ENCODE measurements at places on chromosomes 3 and 15.

DNA sequence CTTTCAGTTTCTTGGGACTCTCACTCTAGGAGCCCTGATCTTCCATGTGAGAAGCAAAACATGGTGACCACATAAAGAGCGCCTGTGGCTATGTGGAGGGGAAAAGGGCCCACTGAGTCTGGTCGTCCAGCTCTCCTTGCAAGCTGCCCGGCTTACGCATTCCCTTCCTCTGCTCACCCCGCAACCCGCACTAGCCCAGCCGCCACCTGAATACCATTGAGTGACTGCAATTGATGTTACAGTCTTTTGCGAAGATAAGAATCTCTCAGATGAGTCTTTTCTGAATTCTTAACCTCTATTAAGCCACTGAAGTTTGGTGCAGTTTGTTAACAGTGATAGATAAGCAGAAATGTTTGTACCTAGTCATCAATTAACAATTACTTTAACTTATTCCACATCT is 589.0 kb upstream of the DPPA4 start:
- DNase-seq, result no peak

- no peak for DNase-seq
Measured at GRCh38 chr3:154990543-154990942, 89.6 kb upstream of the MME start.

GRCh38 chr3:59990915-59991314 is 941.1 kb upstream of the CFAP20DC start:
- no peak for DNase-seq

- DNase-seq, result no peak
Measured at GRCh38 chr15:61839546-61839945, 220.7 kb downstream of the VPS13C start.

DNA sequence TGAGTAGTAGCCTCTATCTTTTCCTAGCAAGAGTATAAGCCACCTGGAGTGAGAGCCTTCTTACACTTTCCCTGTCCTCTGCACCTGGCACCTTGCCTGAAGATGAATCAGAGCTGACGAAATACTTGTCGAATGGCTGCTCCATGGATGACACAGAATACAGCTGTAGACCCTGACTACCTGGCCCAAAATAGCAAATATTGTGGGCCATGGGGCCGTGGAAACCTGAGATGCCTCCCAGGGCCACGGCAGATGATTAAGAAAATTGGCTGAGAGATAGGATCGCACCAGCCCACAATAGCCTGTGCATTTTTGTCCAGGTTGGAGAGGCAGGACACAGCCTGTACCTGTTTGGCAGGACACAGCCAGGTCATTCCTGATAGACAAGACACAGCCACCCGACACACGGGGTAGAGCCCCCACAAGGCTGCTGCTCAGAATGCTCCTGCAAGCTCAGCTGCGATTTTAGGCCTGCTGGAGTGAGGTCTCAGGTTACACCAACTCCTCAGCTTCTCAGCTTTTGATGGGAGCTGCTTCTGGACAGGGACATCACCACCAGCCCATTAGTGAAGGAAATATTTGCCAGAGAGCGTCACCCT is 22.9 kb upstream of the TPM1 start:
- DNase-seq, result no peak

DNA sequence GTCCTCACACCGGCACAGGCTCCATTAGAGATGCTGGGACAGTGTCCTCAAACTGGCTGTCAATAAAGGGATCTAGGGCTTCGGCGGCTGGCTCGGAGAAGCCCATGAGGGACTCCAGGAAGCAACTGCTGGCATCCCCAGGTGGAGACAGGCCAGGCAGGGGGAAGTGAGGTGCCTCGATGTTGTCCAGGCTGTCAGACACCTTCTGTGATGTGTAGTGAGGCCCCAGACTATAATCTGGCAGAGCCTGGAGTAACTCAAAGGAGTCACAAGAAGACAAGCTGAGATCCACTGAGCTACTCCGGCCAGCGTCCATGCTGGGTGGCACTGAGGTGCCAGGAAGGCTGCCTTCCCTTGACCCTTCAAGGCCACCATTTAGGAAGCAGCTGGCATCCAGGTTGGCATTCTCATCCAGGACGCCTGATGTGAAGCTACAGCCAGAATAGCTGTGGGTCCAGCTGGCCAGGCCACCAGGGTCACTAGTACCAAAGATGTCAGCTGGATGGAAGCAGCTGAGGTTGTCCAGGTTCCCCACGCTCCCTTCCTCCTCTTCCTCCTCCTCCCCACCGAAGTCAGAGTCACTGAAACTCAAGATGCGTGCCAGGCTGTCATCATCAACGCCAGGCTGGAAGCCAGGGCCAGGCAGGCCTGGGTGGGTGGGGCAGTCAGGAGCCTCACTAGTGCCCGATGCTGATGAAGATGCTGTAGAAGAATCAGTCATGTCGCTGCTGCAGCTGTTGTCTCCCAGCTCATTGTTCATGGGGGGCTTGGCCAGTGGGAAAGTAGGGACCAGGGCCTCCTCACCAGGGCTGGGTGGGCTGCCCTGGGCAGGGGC is 10.1 kb downstream of the CSRNP1 start:
- DNase-seq, result no peak

- no peak for DNase-seq
Measured at GRCh38 chr3:34235096-34235495, 436.7 kb downstream of the PDCD6IP start.

DNA sequence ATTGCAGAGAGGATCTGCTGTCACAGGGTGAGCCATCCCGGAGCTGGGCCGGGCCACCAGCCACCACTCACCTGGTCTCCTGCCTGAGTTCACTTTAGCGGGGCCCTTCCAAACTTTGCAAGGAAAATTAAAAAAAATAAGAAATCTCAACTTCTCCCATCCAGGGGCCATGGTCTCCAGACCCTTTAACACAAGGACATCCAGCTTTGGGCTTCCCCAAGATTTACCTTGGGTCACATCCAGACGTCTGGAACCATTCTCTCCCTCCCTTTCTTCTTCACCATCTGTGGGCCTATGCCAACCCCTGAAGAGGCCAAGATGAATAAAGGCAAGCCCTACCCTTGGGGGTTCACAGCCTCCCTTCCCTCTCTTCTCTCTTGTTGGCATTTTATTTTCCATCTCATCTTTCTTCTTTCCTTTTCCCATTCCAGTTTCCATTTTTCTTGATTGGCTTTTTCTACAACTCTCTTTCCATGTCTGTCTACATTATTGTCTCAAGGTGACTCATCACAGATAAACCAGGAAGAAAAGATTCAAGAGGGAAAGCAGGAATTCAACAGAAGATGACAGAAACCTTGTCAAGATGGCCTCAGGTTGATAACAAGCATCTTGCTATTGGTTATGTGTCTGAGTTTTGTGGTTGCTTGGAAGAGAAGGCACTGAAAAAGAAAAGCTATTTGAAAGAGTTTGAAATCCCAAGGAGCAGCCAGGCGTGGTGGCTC is 49.5 kb downstream of the ITGA11 start:
- DNase-seq, result no peak

DNA sequence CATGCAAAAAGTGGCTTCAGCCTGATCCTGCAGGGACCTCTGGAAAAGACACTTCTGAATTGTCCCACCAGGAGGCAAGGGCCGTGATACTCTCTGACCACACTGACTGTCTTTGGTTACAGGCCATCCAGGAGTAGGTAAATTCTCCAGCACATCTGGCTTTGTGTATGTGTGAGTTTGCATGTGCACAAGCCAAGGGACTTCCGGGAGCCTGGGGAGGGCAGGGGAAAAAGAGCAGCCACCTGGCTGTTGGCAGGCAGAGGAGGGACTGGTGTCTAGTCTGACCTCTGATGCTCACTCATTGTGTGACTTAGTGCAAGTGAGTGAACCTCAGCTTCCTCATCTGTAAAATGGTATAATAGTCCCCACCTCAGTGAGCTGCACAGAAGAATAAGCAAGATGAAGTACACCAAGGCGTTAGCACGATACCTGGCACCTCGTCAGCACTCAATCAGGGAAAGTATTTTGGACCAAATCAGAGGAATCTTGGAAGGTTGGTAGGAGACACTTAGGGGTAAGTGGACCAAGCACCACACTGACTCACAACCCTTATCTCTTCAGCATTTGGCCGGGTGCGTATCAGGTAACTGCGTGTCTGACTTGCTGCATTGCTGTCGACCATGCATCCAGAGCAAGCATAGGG is 19.1 kb downstream of the KLHL6 start:
- DNase-seq, result no peak

- no peak for DNase-seq
Measured at GRCh38 chr3:158935846-158936245, 134.0 kb downstream of the MFSD1 start.

DNA sequence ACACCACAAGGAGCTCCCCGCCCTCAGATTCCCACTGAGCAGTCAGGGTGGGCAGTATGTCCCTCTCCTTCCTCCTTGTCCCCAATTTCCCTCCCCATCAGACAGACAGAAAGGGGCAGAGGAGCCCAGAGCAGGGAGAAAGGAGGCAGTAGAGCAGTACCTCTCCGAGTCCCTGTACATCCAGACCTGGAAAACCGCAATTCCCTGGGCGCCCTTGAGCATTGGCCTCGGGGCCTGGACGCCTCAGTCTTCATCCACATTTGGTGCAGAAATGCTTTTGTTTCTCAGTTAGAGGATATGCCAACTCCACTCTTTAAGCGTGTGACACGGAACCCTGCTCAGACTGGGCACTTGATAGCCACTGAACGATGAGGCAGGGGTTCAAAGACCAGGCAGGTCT is 5.9 kb downstream of the ISG20 start:
- DNase-seq, result no peak

DNA sequence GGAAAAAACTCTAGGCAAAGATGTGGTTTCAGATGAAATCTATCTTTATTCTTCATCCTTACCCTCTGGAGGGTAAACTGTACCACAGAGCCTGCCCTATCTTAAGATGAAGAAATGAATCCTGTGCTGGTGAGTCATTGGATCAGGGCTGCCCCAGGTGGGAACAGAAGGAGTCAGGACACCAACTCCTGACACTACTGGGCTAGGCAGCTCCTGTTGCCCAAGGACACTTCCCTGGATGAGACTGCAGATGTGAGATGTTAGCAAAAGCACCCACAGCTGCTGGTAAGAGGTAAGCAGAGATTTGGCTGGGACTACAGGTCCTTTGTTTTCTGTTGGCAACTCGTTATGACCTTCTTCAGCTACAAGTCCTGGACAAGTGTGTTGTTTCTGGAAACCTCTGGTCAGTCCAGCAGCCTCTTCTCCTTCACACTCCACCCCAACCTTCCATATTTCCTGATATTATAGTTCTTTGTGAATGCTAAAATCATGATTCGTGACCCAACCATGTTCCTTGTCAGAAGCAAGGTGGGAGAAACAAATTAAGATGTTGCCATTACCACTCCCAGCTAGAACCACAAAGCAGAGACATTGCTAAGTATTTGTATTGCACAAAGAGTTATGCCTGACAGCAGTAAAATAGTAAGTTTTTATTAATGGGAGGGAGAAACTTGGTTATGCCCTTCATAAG is 104.2 kb upstream of the TGFBR2 start:
- DNase-seq, result no peak

DNA sequence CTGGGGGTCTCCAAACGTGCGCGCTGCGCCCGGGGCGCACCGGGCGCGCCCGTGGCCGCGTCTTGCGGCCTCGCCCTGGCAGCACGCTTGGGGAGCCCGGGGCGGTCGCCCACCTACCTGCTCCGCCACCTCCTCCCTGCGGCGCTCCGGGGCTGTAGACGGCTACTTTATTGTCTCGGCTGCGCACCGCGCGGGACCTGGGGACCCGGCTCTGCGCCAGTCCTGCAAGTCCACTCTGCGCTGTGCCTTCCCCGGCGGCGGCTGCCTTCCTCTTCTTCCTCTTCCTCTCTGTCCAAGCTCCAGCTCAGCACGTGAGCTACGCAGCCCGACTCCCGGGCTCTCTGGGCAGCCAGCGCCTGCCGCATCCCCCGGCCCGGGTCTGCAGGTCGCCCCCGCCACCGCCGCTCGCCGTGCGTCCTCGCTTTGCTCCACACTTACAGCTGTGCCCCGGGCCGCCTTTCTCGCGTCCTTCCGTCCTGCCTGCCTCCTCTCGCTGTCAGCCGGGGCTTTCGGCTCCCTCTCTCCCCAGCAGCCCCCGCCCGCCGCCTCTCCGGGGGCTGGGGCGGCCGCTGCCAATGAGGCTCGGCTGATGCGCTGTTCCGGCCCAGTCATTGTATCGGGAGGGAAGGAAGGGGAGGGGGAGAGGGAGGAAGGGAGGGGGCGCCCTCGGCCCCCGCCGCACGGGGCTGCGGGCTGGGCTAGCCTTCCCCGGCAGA is 156.4 kb upstream of the FRMD4B start:
- no peak for DNase-seq

- DNase-seq, result no peak
Measured at GRCh38 chr3:31462050-31462569, 70.6 kb upstream of the STT3B start.

DNA sequence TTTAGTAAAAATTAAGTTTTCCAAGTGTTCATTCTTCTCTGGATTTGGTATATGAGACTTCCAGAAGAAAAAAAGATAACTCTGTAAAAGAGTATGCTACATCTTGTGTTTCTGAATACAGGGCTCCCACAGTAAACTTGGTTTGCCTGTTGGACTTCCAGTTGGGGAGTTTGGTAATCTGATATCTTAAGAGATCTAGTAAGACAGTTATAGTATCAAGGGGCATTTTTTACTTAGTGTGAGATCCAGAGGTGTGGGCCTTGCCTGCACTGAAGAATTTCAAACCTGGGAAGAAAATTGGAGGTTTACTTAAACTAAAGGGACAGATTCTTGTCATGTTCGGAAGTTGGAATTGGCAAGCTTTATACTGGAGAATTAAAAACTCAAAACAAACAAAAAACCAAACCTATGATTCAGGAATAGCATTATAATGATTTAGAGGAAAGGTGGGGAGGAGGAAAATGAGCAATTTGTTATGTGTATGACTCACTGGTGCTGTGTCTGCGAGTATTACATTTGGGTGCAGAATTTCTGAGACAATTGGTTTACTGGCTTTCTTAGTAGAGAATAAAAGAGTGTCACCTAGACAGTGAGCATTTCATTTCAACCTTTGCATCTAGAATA is 58.9 kb upstream of the ULK4 start:
- DNase-seq, result no peak

- DNase-seq, result no peak
Measured at GRCh38 chr3:69324362-69325025, 61.4 kb downstream of the FRMD4B start.

DNA sequence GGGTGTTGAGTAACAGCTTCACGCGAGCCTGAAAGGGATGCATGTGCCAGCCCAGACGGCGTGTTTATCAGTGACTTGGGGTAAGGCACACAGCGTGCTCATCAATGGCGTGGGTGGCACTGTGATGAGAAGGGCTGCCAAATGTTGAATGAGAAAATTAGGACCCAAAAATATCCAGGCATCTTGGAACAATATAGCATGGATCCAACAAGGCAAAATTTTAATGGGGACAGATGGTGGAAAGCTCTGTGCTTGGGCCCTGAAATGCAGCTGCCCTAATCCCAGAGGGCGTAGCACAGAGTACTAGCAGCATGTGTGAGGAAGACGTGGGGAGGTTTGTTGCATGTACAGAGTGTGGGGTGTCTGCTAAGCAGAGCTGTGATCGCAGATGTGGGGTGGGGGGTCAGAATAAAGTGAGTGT is 48.9 kb downstream of the SSUH2 start:
- DNase-seq, result no peak

DNA sequence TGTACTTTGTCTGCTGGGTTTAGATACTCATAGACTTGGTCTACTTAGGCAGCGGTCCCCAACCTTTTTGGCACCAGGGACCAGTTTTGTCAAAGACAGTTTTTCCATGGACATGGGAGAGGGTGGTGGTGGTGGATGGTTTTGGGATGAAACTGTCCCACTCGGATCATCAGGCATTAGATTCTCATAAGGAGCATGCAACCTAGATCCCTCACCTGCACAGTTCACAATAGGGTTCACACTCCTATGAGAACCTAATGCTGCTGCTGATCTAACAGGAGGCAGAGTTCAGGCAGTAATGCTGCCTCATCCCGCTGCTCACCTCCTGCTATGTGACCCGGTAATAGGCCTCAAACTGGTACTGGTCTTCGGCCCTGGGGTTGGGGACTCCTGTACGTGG is 45.3 kb downstream of the CMSS1 start:
- no peak for DNase-seq

GRCh38 chr3:21750080-21750696 is 822 bp downstream of the ZNF385D start:
- DNase-seq, result no peak
